ENCODE measurements at places on chromosomes 6 and 20. TPM values are rescaled to one million over a fixed set of nuclear protein-coding genes. Genes with fewer than 3 reads are reported as not detected.

DNA sequence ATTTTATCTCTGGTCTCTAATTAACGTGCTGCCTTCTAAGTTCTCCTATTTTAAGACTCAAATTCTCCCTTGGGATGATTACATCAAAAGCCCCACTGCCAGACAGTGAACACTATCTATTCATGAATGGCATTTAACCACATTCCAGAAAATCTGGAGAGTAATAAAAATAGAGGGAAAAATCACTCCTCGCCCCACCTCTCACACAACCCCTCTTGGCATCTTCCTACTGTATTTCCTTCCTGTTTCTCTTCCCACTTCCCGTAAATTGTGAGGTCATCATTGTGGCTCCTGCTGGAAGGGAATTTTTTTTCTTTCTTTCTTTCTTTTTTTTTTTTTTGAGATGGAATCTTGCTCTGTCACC, 31.5 kb downstream of the RAB44 start:
- no peak for DNase-seq

DNA sequence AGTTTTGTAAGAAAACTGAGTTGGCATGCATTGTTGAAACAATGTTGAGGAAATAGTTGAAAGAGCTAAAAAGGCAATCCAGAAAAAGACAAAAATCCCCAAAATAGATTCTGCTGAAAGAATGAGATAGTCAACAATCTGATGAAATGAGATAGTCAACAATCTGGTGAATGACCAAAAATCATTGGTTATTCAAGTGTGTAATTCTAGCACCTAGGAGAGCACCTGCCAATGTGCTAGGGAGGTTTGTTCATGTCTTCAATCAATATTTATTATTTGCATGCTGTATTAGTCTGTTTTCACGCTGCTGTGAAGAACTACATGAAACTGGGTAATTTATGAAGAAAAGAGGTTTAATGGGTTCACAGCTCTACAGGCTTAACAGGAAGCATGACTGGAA, 307.1 kb upstream of the HSF2 start:
- no peak for DNase-seq

GRCh38 chr6:52588710-52589091, 11.8 kb upstream of the TRAM2 start:
- DNase-seq, result no peak

GRCh38 chr20:6689339-6689973, 78.0 kb upstream of the BMP2 start:
- no peak for DNase-seq

DNA sequence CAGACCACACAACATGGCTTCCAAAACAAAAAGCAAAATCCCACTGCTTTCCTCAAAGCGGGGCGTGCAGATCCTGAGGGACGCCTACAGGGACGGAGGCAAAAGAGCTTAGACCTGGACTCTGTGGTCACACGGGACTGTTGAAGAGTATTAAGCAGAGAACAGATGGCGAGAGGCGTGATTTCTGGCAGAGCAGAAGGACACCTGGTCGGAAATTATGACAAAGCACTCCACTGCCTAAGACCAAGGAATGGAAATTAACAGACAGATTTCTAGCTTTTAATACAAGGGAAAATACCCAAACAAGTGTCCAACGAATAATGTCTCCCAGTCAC, 15.4 kb downstream of the CST7 start:
- DNase-seq, result no peak

GRCh38 chr20:33667676-33668465, 1.1 kb downstream of the ACTL10 start:
- DNase-seq, result no peak

GRCh38 chr20:60068509-60068908, 110.3 kb downstream of the CDH26 start:
- DNase-seq, result no peak

DNA sequence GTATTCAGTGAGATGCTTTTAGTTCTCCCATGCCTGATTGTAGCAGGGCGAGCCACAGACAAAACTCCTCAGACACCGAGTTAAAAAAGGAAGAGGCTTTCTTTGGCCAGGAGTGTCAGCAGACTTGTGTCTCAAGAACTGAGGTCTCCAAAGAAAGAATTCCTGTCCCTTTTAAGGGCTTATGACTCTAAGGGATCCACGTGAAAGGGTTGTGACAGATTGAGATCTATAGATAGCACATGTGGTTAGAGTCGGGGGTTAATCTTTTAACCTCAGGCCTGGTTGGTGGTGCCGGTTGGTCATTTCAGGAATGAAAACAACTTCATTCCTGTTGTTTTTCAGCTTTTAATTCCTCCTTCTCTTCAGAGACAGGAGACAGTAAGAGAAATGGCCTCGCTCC, 168.8 kb upstream of the GRIK2 start:
- no peak for DNase-seq

GRCh38 chr6:142530566-142530965, 228.8 kb downstream of the ADGRG6 start:
- DNase-seq, result no peak

DNA sequence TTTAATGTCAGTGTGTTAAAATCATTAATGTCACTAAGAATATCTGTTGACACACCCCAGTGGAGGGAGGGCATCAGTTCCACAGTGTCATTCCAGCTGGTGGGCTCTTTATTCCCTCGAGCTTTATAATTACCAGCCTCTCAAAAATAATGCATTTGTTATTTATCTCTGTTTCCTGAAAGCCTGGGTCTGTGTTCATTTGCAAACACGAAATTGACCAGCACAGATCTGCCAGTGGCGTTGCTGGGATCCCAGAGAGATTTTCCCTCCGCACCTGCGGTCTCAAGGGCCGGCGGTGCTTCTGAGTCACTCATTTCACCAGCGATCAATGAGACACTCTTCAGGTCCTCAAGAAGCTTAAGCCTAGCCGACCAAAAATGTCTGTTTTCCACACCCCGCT, 5.7 kb upstream of the PYGB start:
- no peak for DNase-seq

The TSPO2 gene
- not detected for polyA plus RNA-seq

The RAB44 gene
- 0.01 TPM for polyA plus RNA-seq

The AGPAT4 gene
- 2.3 TPM for polyA plus RNA-seq

The ANGPT4 gene
- not detected for polyA plus RNA-seq

The PRSS35 gene
- polyA plus RNA-seq, result not detected

The TFAP2C gene
- polyA plus RNA-seq, result 9.3 TPM

Measured in foreskin keratinocyte (primary cell).